Muscle of back (tissue), 13 donors: ENCODE measurements at places on chromosomes 12 and 14.

DNA sequence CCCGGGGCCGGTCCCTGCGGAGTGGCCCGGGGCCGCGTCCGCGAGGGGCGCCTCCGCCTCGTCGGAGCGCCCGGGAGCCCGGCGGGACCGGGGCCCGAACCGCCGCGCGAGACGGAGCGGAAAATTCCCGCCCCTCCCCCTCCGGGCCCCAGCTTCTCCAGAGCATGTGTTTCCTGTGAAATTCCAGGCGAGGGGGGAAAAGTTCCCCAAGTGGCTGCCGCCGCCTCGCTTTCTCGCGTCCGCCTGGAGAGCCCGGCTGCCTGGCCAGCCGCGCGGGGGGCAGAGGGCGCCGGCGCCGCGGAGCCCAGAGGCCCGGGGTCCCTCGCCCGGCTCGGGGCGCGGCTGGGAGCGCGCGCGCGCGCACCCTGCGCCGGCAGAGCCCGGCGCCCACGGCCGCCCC, 904 bp downstream of the CACNA1C start:
- no peak for DNase-seq

- DNase-seq, result no peak
Measured at GRCh38 chr14:75335571-75335970, 56.9 kb downstream of the FOS start.

- peak; percentile 21 for DNase-seq
Measured at GRCh38 chr12:79302162-79302814, 388.5 kb downstream of the PAWR start.

- DNase-seq, result no peak
Measured at GRCh38 chr14:101810897-101811621, 49.5 kb downstream of the PPP2R5C start.

DNA sequence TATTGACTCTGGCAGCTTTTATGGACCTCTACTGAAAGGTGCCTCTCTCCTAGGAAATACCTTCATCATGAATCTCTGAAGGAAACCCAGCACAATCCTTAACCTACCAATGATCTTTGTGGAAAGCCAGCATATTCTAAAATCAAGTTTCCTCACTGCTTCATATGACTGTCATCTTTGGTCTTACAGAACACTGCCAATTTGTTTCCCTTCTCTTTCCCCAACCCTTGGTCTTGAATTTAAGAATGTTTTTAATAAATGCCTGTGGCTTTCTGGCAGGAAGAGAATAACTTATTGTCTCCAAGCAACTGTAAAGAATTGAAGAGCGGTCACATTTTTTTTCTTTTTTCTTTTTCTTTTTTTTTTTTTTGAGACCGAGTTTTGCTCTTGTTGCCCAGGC, 427.6 kb downstream of the IPO8 start:
- DNase-seq, result peak; percentile 27

- no peak for DNase-seq
Measured at GRCh38 chr12:72790273-72790672, 518.1 kb downstream of the TRHDE start.

DNA sequence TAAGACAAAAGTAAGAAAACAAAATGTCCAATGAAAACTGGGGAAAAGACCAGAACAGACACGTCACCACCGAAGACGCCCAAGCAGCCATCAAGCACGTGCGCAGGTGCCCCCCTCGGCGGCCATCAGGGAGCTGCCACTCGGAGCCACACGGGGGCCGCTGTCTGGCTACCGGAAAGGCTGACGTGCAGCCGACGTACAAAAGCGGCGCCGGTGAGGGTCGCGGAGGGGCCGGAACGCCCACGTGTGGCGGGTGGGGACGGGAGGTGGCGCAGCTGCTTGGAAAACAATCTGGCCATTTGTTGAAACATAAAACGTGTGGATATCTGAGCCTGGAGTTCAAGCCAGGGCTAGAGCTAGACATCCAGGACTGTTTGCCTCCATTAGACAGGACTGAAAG, 60.7 kb downstream of the GALNT9 start:
- peak; percentile 53 for DNase-seq

GRCh38 chr12:47990351-47991105, 13.7 kb downstream of the COL2A1 start:
- DNase-seq, result no peak

GRCh38 chr14:90449411-90449810, 52.6 kb downstream of the CALM1 start:
- no peak for DNase-seq

DNA sequence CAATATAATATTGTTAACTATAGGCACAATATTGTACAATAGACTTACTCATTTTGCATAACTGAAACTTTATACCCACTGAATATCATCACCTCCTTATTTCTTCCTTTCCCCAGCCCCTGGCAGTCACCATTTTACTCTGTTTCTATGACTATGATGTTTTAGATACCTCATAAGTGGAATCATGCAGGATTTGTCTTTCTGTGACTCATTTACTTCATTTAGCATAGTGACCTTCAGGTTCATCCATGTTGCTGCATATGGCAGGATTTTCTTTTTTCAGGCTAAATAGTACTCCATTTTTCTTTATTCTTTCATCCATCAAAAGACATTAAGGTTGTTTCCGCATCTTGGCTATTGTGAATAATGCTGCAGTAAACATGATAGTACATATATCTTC, 18.9 kb downstream of the USP15 start:
- no peak for DNase-seq

DNA sequence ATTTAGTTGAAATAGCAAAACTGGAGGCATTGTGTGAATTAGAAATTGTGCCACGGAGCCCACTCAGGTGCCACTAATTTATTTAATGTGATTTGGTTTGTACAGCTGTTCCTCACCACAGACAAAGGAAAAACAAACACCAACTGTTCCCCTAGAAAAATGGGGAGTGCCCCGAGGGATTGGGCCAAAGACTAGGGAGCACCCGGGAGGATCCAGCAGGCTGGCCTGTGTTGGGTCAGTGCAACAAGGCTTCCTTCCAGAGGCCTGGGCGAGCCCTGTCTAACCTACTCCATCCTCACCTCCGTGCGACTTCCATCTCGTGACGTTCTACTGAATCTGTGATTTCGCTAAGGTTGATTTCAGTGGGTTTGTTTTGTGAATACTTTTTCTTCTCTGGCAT, 206.2 kb downstream of the CHST11 start:
- no peak for DNase-seq

GRCh38 chr12:113793250-113793649, 172.9 kb downstream of the RBM19 start:
- DNase-seq, result no peak

DNA sequence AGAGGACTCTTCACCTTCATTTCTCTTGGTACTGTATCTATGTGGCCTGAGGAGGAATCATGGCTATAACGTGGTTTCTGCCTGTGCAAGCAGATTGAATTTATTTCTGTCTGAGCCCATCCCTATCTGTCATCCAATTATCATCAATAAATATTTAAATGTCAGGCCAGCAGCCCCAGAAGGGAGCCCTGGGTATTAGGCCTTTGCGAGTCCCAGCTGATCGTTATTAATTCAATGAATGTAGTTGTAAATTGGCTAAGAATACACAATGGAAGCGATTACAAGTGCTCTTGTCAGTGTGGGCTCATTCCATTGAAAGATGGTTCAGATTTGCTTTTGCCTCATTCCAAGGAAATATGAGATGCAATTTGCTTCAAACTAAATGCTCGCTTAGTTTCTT, 142.0 kb downstream of the KTN1 start:
- DNase-seq, result no peak

GRCh38 chr12:49039421-49040363, 20.9 kb downstream of the KMT2D start:
- no peak for DNase-seq

DNA sequence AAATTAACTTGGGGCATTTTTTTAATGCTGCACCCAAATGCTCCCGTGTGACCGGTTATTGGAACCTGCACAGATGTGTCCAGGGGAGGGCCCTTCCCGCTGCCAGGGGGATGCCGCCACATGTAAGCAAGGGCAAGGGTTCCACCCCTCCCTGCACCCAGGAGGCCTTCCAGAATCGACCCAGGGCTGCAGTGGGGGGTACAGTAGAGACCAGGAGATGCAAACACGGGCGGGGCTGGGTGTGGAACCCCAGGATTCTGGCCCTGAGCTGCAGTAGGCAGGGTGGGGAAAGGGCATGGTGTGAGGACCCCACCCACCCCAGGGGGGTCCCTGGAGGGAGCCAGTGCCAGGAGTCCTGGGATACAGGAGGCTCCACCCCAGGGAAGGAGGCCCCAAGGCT, 54.1 kb downstream of the TNFAIP2 start:
- DNase-seq, result no peak

GRCh38 chr14:87181288-87181687, 811.7 kb downstream of the GALC start:
- DNase-seq, result no peak

DNA sequence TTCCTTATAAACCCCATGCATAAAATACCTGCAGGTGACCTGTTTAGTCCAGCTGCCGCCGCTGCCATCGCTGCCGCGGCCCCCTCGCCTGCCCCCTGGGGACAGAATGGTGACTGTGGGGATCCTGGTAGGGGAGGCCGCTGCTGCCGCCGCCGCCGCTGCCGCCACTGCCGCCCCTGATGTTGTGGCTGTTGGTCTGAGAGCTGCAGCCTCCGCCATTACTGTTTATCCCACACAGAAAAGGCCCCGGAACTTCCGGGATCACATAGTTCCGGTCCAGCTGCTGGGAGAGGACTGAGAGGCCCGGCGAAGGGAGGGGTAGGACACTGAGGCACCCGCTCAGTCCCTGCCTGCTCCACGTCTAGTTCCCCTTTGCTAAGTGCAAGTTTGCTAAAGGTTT, 244.9 kb downstream of the C12orf50 start:
- DNase-seq, result no peak

DNA sequence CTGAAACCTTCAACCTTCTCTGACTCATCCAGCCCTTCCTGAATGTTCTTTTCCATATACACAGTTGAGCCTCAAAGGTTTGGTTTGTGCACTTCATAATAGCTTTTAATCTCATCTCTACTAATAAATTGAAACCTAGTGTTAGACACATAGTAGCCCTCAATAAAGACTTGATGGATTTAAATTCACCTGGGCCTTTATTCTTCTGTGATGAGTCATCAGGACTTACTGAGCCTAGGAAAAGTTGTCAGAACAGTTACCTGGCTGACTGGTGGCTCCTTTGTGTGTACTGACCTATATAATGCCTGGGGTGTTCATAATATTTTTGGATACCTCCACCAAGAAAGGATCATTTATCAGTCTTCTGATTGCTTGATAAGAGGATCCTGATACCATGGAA, 86.4 kb upstream of the NTF3 start:
- DNase-seq, result no peak

DNA sequence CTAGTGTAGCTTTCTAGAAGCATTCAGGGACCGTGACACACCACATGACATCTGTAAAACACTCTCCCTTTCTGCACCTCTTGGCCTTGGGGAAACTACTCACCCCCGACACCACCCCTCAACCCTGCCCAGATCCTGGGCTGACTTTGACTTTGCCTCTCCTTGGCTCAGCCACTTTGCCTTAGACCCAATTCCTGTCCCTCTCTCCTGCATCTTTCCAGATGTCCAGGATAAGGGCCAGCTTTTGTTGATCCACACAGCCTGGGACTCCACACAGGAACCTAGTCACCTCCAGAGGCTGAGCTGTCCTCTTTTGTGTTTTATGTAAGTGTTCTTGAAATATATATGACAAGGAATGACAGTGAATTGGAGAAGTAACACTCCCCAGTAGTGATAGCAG, 153.7 kb upstream of the PLXNC1 start:
- DNase-seq, result peak; percentile 75

DNA sequence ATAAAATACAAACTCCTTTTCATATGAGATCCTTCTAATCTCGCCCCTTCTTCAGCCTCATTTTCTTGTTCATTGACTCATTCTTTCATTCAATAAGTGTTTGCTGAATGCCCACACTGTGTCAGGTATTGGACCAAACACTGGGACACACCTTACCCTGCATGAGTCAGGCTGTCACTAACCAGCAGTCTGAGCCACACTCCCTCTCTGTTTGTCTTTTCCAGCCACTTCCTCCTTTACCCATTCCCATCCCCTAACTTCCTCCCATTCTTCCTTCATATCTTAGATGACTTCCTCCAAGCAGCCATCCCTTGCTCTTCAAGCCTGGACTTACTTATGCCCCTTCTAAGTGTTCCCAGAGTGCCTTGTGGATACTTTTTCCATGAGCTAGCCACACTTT, 27.0 kb upstream of the HIF1A start:
- DNase-seq, result no peak

- no peak for DNase-seq
Measured at GRCh38 chr12:13368971-13369370, 172.4 kb downstream of the EMP1 start.

DNA sequence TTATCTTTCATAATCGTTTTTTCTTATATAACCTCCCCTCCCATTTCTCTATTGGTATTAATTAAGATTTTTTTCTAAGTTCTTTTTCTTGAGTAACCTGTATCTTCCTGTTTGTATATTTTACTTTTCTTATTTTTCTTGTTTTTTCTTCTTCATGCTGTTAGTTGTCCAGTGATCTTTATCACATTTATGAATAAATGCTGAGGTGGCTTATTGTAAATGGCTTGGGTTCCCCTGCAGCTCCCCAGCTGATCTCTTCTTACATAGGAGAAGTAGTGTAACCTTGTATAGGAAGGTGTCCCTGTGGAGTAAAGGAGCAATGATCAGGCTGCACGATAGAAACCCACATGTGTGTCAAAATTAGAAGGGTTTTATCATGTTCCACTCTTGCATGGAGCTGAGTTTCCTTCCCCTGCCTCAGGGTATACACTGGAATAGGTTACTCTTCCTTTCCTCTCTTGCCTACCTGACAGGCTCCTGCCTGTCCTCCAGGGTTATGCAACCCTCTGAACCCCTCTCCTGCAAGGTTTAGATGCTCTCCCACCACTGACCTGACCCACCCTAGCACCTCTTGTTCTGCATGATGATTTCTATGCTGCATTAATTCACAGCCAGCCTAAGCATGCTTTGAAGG, 334.8 kb upstream of the RGS6 start:
- no peak for DNase-seq

- DNase-seq, result peak; percentile 94
Measured at GRCh38 chr14:75295491-75296345, 17.1 kb downstream of the FOS start.

DNA sequence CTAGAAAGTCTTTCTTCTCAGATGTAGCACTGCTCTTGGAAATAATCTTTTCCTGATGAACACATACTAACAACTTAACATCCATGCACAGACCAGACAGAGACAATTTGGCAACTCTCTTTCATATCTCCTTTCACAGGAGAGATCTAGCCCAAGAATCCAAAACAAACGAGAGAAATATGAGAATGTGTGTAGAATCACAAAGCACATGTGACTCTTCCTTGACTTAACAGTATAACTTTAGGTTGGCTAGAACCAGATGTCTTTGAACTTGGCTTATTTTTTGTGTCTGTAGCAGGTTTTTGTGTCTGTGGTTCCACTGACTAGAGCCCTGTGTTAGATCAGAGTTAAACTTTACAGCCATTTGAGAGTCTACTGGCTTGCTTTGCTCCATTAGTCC, 114.2 kb downstream of the STXBP6 start:
- DNase-seq, result no peak

- DNase-seq, result no peak
Measured at GRCh38 chr14:92033906-92034687, 5.8 kb downstream of the TRIP11 start.
